BE2C (cell line): ENCODE measurements at places on chromosomes 3 and 15.

GRCh38 chr15:82805994-82806406, at the start of gene FSD2:
TSS of gene FSD2 (minus strand) at chr15:82806069. CDS start at chr15:82787390, 18,679 bp downstream.
- DNase-seq: no peak

- no peak for DNase-seq
Measured at GRCh38 chr3:189690672-189691071, 59.5 kb downstream of the TP63 start.

DNA sequence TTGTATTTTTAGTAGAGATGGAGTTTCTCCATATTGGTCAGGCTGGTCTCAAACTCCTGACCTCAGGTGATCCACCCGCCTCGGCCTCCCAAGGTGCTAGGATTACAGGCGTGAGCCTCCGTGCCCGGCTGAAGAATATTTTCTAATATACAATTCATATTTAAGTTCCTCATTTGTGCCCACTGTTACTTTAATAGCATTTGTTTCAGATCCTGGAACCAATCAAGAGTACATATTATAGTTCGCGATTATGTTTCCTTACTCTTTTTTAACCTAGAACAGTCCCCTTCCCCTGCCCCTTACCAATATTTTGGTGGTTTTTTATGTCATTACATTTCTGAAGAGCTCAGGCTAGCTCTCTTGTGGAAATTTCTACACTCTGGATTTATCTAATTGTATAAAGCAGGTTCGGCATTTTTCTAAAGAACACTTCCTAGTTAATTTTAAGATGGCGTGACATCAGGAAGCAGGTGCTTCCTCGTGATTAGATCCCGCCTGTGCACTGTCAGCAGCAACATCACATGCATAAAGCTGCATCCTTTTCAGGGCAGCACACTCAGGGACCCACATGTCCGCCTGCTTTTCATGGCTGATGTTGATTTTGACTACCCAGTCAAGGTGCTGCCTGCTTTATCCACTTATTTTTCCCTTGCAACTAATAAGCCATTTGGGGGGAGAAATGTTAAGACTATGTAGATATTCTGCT, 88.7 kb upstream of the EPHB3 start:
- DNase-seq: no peak

DNA sequence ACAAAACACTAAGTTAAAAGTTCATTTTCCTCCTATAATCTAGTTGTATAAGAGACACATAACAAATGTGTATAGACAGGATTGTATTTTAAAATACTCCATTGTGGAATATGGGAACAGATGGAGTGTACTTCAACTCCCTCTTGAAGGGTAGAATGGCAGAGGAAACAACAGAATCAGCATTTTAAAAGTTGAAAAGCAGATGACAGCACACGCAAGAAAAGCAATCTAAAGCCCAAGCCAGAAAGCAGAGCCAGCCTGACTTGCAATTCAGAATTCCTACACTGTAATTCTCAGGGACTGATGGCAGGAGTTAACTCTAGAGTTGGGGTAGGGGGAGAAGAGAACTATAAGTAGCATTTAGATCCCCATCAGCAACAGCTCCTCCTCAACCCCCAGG, 22.8 kb downstream of the MORC1 start:
- DNase-seq: no peak

DNA sequence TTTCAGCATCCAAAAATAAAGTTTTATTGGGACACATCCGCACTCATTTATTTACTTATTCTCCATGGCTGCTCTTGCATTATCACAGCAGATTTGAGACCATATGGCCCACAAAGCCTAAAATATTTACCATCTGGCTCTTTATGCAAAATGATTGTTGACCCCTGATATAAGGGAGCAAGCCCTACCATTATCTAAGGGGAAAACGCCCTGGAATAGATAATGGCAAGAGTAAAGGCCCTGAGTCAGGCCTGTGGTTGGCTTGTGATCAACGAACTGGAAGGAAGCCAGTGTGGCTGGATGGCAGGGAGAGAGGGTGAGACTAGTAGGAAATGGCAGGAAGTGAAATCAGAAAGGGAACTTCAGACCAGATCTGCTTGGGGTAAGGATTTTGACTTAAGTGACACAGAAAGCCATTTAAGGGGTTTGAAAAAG, 24.6 kb upstream of the DMXL2 start:
- DNase-seq: peak; percentile 86

GRCh38 chr3:186496016-186496415, 48.2 kb downstream of the CRYGS start:
- DNase-seq: no peak

DNA sequence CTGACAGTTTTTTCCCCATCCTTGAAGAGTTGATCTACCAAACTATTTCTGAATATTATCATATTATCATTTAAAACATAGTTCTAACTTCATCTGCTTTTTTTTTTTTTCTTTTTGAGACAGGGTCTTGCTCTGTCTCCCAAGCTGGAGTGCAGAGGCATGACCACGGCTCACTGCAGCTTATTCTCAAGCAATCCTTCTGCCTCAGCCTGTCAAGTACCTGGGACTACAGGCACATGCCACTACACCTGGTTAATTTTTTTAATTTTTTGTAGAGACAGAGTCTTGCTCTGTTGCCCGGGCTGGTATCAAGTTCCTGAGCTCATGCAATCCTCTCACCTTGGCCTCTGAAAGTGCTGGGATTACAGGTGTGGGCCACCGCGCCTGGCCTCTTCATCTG, 1.3 kb downstream of the EIF2AK4 start:
- no peak for DNase-seq

DNA sequence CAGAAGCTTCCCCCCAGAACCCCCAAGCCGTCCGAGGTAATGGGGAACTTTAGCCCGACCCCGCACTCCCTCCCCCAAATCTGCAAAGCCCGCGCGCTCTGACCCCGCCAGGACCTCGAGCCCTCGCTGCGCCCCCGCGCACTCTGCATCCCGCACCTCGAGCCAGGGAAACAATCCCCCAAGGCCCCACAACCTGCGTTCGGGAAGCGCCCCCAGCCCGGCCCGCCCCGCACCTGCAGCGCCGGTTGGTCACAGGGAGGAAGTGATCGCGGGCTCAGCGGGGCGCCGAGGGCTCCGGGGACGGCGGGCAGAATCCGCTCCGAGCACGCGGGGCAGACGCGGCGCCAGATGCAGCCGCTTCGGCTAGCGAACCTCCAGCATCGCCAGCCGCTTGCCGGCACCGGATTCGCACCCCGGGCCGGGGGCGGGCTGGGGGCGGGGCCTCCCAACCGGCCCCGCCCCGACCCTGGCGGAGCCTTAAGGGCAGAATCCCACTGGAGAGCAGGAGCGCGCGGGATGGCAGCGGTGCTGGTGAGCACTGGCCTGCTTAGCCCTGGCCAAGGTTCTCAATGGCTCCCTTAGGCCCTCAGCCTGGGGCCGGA, at the start of gene CAMKV:
TSS of gene CAMKV (minus strand) at position 382 of the 602 bp plus-strand sequence. CDS start 7,518 bp downstream, outside the sequence.
- DNase-seq: peak; percentile 72

- DNase-seq: no peak
Measured at GRCh38 chr3:122513386-122514122, 1.2 kb downstream of the KPNA1 start.

GRCh38 chr15:60426870-60427508, 29.2 kb upstream of the ANXA2 start:
- DNase-seq: no peak

- no peak for DNase-seq
Measured at GRCh38 chr3:135760581-135760980, 204.9 kb upstream of the PPP2R3A start.
